ENCODE measurements at places on chromosomes 5 and 9.

GRCh38 chr5:152689250-152689711, 284.2 kb upstream of the NMUR2 start:
- no peak overlapping the region for H3K4me3 ChIP-seq
- no peaks in the 10 kb centered on the region for H3K27me3 ChIP-seq
- H3K27ac ChIP-seq = no peak overlapping the region
- no peaks in the 10 kb centered on the region for H3K4me1 ChIP-seq

DNA sequence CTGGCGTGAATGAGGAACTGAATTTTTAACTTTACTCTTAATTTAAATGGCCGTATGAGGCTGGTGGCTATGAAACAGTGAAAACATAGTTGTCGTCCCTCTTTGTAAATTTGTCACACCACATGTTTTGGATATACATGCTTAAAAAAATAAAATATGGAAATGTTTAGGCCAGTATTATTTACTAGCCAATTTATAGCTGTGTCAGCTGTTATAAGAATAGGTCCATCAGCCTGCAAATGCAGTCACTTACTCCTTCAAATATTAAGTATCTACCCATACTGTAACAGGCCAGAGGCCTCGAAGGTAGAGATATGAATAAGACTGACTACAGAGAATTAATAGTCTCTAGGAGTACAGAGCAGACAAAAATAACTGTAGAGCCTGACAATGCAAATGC, 30.0 kb downstream of the NR6A1 start:
- H3K27ac ChIP-seq = no peak overlapping the region
- H3K4me3 ChIP-seq = no peak overlapping the region
- no peaks in the 10 kb centered on the region for H3K36me3 ChIP-seq
- no peak for DNase-seq
- no peaks in the 10 kb centered on the region for H3K27me3 ChIP-seq

DNA sequence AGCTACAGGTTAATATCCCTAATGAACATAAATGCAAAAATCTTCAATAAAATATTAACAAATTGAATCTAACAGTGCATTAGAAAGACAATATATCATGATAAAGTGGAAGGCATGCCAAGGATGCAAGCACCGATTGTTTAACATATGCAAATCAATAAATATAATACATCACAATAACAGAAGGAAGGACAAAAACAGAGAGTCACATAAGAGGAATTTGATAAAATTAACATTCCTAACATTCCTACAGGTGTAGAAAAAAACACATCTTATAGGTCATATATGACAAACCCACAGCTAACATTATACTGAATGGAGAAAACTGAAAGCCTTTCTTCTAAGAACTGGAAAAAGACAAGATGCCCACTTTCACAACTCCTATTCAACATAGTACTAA, 297.0 kb downstream of the CDH18 start:
- H3K27ac ChIP-seq = no peak overlapping the region
- H3K27me3 ChIP-seq = no peaks in the 10 kb centered on the region
- no peaks in the 10 kb centered on the region for H3K4me1 ChIP-seq
- DNase-seq = no peak

DNA sequence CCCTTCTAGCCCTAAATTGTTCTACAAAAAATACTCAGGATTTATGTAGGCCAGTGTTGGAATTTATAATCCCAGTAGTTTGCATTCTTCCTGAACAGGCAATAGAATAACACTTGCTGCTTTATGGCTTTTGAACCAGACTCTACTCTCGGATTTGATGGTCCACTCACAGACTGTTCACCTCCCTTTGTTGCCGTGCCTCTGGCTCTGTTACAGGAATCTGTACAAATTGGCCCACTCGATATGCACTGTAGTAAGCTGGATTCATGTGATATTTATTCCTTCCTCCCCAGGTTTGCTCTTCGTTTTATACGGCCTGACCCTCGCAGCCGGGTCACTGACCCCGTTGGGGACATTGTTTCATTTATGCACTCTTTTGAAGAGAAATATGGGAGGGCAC, 43.7 kb downstream of the FAF2 start:
- H3K27ac ChIP-seq = no peak overlapping the region
- no peaks in the 10 kb centered on the region for H3K27me3 ChIP-seq
- H3K4me1 ChIP-seq = no peaks in the 10 kb centered on the region
- H3K4me3 ChIP-seq = no peak overlapping the region
- peaks cover 84% of the 10 kb centered on the region for H3K36me3 ChIP-seq
- no peak for DNase-seq

DNA sequence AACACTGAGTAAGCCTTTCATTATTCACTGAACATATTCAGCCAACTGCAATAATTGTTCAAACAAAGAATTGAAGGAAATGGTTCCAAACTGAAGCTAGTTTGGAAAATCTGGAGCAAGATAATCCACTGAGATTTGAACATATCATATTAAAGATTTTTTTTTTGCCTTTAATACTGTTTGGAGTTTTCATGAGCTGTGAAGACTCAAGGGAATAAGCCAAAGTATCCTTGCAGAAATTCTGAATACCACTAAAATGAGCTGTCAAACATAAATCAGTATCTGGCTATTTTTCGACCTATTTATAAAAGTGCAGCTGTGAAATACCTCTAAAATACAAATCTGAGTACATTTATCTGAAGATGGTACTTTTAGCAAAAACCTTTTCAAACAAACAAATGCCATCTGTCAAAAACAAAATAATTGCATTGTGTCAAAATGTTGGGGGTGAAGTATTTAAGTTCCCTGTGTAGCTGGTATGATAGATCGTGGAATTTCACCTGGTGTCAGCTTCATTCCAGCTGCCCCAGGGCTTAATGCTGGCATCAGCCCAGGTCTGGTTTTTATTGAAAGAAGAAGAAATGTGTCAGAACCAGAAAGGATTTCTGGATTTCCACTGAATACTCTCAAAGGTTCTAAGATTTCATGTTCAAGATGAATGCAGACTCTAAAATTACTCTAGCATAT, 149.0 kb upstream of the GRAMD2B start:
- no peak overlapping the region for H3K27ac ChIP-seq
- H3K4me3 ChIP-seq = no peak overlapping the region
- H3K27me3 ChIP-seq = no peaks in the 10 kb centered on the region
- H3K4me1 ChIP-seq = no peaks in the 10 kb centered on the region
- H3K36me3 ChIP-seq = no peaks in the 10 kb centered on the region

GRCh38 chr5:148739524-148739923, 85.2 kb upstream of the HTR4 start:
- H3K4me1 ChIP-seq = no peaks in the 10 kb centered on the region
- H3K27me3 ChIP-seq = peaks cover 10% of the 10 kb centered on the region
- no peak overlapping the region for H3K4me3 ChIP-seq

GRCh38 chr5:43063721-43064171, 23.6 kb upstream of the ANXA2R start:
- H3K4me3 ChIP-seq = no peak overlapping the region
- DNase-seq = no peak
- no peaks in the 10 kb centered on the region for H3K36me3 ChIP-seq
- H3K27me3 ChIP-seq = no peaks in the 10 kb centered on the region
- H3K4me1 ChIP-seq = peaks cover 24% of the 10 kb centered on the region

DNA sequence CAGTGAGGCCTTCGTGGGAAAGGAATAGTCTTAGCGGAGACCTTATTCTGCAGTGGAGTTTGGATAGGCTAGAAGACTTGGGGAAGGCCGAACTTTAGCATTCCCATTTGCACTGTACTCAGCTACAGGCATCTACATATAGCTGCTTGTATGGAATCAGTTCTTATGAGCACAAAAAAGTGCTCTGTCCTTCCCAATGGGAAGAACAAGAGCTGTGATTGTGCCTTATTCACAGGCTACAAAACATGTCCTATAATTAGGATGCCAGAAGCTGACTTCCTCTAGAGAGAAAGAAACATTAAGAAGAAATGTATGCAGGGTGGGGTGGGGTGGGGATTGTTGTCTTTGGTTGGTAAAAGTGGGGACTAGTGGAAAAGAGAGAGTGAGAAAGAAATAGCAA, 154.7 kb downstream of the ATP10B start:
- no peaks in the 10 kb centered on the region for H3K27me3 ChIP-seq
- H3K36me3 ChIP-seq = no peaks in the 10 kb centered on the region
- no peak overlapping the region for H3K27ac ChIP-seq
- H3K4me3 ChIP-seq = no peak overlapping the region
- no peak for DNase-seq

GRCh38 chr9:132498531-132499210, 83.7 kb upstream of the BARHL1 start:
- no peaks in the 10 kb centered on the region for H3K27me3 ChIP-seq
- no peak for DNase-seq
- H3K27ac ChIP-seq = no peak overlapping the region
- no peaks in the 10 kb centered on the region for H3K36me3 ChIP-seq
- H3K4me3 ChIP-seq = no peak overlapping the region

DNA sequence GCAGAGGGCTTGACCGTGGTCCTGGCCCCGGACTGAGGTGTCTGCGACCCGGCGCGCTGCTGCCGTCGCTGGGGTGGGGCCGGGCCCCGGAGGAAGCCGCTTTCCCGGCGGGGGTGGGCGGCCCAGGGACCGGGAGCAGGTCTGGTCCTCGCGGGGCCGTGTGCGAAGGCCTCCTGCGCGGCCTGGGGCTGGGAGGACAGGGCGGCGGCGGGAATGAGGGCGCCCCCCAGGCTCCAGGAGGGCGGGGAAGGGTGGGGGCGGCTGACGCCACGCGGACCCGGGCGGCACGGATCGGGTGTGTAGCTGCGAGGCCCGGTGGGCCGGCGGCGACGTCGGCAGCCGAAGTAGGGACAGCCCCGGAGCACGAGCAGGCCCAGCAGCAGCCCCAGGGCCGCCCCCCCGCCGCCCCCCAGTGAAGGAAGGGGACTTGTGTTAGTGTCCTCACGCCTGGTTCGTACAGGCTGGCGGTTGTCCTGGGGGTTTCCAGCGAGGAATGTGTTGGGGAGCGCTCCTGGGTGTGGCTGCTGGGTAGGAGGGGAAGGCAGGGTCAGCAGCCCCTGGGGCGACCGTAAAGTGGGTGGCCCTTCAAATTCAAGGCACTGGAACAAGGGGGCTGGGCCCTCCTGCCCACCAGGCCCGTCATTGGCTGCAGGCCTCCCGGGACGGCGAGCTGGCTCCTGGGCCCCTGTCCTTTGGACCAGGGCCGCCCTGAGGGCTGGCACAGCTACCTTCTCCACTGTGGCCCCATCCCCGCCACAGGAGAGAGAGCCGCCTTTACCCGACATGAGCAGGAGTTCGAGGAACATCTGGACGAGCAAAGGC, 597 bp upstream of the TMEM250 start:
- H3K36me3 ChIP-seq = peaks cover 33% of the 10 kb centered on the region
- DNase-seq = no peak
- peaks cover 24% of the 10 kb centered on the region for H3K4me1 ChIP-seq
- H3K27ac ChIP-seq = peak overlapping the region; percentile 89

- no peak overlapping the region for H3K27ac ChIP-seq
- H3K36me3 ChIP-seq = no peaks in the 10 kb centered on the region
- no peak overlapping the region for H3K4me3 ChIP-seq
- H3K4me1 ChIP-seq = no peaks in the 10 kb centered on the region
- H3K27me3 ChIP-seq = peaks cover 5% of the 10 kb centered on the region
Measured at GRCh38 chr9:109182940-109183798, 16.1 kb upstream of the FRRS1L start.

DNA sequence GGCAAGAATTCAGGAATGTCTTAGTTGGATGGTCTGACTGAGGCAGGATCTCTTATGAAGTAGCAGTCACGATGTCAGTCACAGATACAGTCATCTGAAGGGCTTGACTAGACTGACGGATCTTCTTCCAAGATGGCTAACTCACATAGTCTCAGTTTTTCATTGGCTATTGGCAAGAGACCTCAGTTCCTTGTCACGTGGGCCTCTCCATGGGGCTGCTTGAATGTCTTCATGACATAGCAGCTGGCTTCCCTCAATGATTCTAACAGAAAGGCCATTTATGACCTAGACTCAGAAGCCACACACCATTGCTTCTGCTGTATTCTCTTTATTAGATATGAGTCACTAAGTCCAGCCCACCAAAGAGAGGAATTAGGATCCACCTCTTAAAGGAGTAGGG, 4.7 kb downstream of the APC start:
- peaks cover 21% of the 10 kb centered on the region for H3K4me1 ChIP-seq
- no peaks in the 10 kb centered on the region for H3K36me3 ChIP-seq
- no peaks in the 10 kb centered on the region for H3K27me3 ChIP-seq
- no peak for DNase-seq
- H3K4me3 ChIP-seq = no peak overlapping the region

DNA sequence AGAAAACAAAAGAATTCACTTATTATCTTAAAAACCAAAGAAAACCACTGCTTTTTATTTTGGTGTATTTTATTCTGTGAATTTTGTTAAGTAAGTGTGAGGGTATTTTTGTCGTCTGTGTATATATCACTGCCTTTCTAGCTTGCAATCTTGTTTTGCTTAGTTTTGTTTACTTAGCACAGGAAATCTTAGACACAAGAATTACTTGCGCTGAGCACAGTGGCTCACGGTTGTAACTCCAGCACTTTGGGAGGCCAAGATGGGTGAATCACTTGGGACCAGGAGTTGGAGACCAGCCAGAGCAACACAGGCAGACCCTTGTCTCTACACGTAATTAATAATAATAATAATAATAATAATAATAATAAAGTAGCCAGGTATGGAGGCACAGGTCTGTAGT, 230.3 kb downstream of the PAPPA start:
- H3K4me3 ChIP-seq = no peak overlapping the region
- H3K27ac ChIP-seq = no peak overlapping the region
- H3K27me3 ChIP-seq = no peaks in the 10 kb centered on the region
- H3K4me1 ChIP-seq = no peaks in the 10 kb centered on the region

DNA sequence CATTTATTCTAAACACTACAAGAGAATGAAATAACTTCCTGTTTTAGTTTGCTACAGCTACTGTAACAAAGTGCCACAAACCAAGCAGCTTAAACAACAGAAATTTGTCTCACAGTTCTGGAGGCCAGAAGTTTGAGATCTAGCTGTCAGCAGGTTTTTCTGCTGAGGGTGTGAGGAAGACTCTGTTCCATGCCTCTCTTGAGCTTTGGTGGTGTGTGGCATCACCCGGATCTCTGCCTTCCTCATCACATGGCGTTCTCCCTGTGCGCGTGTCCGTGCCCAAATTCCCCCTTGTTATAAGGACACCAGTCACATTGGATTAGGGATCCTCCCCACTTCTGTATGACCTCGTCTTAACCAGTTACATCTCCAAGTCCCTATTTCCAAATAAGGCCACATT, 97.7 kb downstream of the CFAP95 start:
- no peaks in the 10 kb centered on the region for H3K27me3 ChIP-seq
- H3K27ac ChIP-seq = no peak overlapping the region
- no peak for DNase-seq
- no peaks in the 10 kb centered on the region for H3K36me3 ChIP-seq
- no peaks in the 10 kb centered on the region for H3K4me1 ChIP-seq

DNA sequence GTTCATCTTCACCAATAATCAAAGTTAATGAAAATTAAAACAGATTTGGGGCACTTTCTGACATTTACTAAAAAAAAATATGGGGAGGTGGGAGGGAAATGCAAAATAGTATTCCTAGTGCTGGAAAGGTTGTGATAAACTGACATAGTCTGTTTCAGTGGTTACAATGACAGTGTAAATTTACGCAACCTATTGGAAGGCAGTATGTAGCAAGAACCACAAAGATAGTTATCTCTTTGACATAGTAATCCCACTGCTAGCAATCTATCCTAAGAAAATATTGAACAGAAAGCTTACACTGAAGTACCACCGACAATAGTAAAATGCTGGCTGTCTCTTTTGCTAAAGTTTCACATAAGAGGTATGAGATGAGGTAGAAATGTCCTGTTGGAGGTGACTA, 15.1 kb upstream of the EPB41L4B start:
- H3K27ac ChIP-seq = no peak overlapping the region
- no peaks in the 10 kb centered on the region for H3K36me3 ChIP-seq
- no peak for DNase-seq
- H3K4me3 ChIP-seq = no peak overlapping the region

Data from DND-41 (cell line).